Motor neuron (in vitro differentiated cells): ENCODE measurements at places on chromosomes 12 and 14. TPM values are rescaled to one million over a fixed set of nuclear protein-coding genes. Genes with fewer than 3 reads are reported as not detected.

The SIX6 gene
- 0.34 and 0.45 TPM in 2 replicates for total RNA-seq

DNA sequence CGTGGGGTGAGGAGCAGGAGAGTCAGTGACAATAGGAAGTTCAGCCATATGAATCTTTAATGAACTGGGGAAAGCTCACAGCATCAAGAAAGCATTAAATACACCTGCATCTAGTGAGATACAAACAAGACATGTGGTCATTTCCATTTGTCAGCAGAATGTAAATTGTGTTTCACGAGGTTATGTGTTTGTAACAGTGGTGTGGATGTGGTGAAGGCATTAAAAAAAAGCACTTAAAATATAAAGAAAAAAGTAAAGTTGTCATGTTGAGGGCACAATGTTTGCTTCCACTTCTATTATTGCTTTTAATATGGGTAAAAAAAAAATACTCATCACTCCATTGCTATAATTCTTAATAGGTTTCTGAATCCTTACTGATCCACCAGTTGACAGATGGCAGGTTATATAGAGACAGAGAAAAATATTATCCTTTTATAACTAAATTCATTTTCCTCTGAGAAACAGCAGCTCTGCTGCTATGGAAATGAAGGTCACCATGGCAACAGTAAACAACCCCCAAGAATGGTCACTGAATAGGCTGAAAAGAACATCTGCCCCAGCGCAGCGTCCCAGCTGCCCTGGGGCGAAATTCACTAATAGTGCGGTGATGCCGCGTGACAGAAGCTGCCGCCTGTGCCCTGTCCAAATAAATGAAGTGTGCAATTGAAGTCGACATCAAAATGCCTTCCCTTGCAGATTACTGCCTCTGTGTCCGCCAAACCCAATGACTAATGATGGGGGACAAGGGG, 226.1 kb downstream of the FOXN3 start:
- ATAC-seq, result no peak

DNA sequence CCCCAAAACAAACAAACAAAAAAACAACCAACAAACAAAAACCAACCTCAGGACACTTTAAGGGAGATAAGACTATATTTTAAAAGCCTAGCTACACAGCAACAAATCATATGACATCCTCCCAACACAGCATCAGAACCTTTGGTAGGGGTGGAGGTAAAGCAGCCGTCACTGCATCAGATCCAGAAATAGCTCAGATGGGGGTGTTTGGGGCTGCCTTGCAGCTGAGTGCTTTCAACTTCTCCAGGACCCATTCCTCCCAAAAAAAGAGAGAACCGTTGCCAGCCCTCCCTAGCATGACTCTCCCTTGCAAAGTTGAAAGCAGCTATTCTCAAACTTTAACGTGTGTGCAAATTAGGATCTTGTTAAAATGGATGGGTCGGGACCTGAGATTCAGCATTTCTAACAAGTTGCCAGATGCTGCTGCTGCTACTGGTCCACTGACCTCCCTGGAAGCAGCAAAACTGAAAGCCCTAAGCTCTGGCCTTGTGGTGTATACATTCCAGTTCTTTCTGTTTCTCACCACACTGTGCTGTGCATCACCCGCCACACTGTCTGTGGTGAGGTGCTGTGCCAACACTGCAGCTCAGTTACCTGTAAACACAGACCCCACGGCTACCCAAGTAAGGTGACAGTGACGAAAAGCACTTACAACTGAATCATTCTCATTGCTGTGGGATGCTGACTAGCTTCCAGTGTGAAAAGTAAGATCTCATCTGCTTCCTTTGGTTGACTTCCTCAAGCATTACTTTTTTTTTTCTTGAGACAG, 54.0 kb downstream of the SLC38A1 start:
- ATAC-seq, result no peak

The KRT80 gene
- 0.13 TPM in 1 of 2 replicates, not detected in the other for total RNA-seq

DNA sequence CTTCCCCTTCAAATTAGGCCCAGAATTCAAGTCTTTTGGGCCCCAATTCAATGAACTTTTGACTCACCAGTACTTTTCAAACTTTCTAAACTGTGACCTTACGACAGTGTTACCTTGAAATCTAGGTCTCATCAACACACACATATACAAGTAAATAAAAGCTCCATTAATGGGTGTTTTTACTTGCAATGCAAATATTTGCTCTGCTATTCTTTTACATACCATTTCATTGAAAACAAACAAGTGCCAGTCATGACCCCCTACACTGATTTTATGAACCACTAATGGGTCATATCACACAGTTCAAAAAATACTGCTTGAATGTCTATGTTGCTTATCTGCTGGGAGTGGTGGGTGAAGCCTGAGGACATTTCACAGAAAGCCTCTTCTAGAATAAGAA, 9.1 kb upstream of the NR1H4 start:
- no peak for ATAC-seq

The GZMH gene
- total RNA-seq, result not detected in 2 replicates

- ATAC-seq, result no peak
These were observed 116.4 kb downstream of the PRICKLE1 start for GRCh38 chr12:42473130-42473529.

- no peak for ATAC-seq
These were observed 218.0 kb downstream of the PPFIA2 start for GRCh38 chr12:81541121-81541520.

DNA sequence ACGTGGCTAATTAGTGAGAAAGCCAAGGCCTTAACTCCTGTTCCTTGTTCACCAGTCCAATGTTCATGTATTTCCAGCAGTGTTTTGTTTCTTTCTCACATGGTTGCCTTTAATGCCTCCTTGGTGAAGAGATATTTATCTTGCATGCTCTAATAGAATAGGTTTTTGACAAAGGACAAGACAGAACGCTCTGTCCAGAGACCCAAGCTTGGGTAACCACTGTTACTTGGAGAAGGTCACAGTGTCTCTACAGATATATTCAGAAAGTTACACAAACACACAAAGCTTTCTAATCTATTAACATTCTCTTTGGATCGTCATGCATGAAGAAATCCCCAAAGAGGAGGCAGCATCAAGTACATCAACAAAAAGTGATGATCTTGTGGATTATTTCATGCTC, 33.1 kb downstream of the RERG start:
- ATAC-seq, result peak; percentile 59

The CYP27B1 gene
- total RNA-seq, result 1.3 and 1.6 TPM in 2 replicates

The CLEC4C gene
- total RNA-seq, result 0.41 and 0.52 TPM in 2 replicates

DNA sequence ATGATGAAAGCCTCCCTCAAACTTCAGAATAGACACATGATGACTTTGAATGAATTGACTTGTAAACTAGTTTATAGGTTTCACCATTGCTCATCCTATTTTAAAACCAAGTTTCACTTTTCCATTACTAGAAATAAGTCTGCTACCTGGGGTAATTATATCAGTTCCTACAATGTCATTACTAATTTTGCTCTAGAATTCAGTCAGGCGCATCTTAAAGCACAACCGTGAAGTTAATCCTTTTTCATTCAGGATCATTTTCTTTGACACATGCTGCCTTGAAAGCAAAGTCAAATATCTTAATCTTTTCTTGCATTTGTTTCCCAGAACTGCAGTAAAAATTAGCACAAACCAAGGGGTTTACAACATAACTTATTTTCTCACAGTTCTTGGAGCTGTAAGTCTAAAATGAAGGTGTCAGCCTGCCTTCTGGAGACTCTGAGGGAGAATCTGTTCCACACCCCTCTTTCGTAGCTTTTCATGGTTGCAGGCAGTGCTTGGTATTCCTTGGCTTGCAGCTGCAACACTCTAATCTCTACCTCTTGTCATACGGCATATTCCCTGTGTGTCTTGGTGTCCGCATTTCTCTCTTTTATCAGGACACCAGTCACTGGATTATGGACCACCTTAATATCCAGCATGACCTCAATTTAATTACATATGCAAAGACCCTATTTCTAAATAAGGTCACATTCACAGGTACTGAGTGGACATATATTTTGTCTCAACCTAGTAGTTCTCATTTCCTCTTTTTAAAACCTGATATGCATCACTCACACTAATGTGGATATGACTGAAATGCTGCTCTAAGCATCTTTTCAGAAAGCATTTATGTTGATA, 114.3 kb upstream of the PDZRN4 start:
- ATAC-seq, result no peak

- ATAC-seq, result no peak
These were observed 11.0 kb upstream of the PTPRB start for GRCh38 chr12:70648191-70648590.

GRCh38 chr14:81453166-81453766, 53.1 kb upstream of the STON2 start:
- peak; percentile 66 for ATAC-seq

- peak; percentile 24 for ATAC-seq
These were observed 73.9 kb downstream of the SYT1 start for GRCh38 chr12:78938341-78939084.

DNA sequence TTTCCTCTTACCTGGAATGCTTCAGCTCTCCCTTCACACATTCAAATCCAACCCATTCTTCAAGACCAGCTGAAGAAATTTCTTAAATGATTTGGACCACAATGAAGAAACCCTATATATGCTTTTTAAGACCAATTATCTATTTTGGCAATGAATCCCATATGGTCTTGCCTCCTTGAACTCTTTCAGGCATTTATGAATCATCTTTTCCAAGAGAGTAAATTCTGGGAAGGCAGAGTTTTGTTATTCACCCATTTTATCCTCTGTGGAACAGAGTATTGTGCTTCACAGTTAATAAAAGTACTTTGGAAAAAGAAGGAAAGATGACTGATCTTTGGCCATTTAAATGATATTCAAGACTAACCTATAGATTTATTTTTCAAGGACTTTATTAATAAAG, 14.0 kb downstream of the GIT2 start:
- no peak for ATAC-seq

The ACSM4 gene
- total RNA-seq, result not detected in 2 replicates

The SLC48A1 gene
- total RNA-seq, result 7.2 and 7.9 TPM in 2 replicates

GRCh38 chr14:102608064-102608446, 15.6 kb downstream of the RCOR1 start:
- no peak for ATAC-seq

DNA sequence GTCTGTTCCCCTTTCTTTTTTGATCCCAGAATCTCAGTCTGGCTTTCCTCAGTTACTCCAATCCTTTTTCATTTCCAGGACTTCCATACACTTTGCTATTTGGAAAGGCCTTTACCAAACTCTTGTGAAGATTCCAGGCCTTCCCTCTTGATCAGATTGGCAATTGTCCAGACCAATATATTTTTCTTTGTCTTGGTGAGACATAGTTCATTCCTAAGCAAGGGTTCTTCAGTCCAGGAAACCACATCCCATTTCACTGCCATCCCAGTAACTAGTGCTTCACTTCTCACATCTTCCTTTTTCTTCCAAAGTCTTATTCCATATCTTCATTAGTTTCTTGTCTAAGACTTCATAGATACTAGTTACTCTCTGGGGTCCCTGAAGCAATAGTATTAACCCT, 2.1 kb upstream of the PTPRQ start:
- no peak for ATAC-seq

The GPR137C gene
- 1.4 and 1.9 TPM in 2 replicates for total RNA-seq
